Heart right ventricle (tissue), 16 donors: ENCODE measurements at places on chromosomes 5 and 9.

DNA sequence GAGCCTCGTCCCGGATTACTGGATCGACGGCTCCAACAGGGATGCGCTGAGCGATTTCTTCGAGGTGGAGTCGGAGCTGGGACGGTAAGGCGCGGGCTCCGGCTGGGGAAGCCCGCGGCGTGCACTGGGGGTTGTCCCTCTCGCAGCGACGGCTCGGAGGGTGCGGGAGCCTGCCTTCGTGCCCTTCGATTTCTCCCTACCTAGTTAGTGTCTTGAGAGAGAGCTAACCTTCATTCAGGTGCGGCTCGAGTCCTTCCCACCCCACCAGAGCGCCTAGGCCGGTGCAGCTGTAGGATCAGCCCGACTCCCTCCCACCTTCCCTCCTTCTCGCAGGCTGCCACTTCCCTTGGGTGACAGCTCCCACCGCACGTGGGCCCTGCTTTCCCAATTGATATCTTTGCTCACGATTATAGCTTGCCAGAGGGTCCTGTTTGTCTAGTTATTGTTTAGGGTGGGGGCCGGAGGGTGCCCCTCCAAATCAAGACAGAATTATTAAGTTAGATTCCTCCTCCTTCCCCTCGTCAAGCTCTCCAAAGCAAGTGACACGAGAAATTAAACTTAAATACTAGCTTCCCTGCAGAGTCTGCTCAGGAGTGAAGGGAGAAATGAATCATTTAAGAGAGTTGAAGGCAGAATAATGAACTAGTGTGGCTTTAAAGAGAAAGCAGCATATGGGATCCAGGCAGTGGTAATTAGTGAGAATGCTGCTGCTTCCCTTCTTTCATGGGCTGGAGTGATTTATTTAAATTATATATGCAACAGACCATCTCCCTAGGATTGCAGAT, 569 bp downstream of the CAMK4 start:
- no peaks in the 10 kb centered on the region for H3K36me3 ChIP-seq
- peak overlapping the region; percentile 59 for H3K4me3 ChIP-seq
- H3K4me1 ChIP-seq = peaks cover 8% of the 10 kb centered on the region
- no peak overlapping the region for H3K27ac ChIP-seq
- peaks cover 30% of the 10 kb centered on the region for H3K27me3 ChIP-seq
- no peak for DNase-seq

GRCh38 chr9:131420980-131421624, 27.2 kb downstream of the PRRC2B start:
- no peaks in the 10 kb centered on the region for H3K27me3 ChIP-seq
- H3K4me3 ChIP-seq = no peak overlapping the region
- no peaks in the 10 kb centered on the region for H3K36me3 ChIP-seq
- peak overlapping the region; percentile 53 for H3K27ac ChIP-seq

GRCh38 chr5:68547056-68547455, 331.5 kb downstream of the PIK3R1 start:
- H3K27ac ChIP-seq = no peak overlapping the region
- no peak for DNase-seq
- no peaks in the 10 kb centered on the region for H3K36me3 ChIP-seq
- no peaks in the 10 kb centered on the region for H3K4me1 ChIP-seq
- no peaks in the 10 kb centered on the region for H3K27me3 ChIP-seq

DNA sequence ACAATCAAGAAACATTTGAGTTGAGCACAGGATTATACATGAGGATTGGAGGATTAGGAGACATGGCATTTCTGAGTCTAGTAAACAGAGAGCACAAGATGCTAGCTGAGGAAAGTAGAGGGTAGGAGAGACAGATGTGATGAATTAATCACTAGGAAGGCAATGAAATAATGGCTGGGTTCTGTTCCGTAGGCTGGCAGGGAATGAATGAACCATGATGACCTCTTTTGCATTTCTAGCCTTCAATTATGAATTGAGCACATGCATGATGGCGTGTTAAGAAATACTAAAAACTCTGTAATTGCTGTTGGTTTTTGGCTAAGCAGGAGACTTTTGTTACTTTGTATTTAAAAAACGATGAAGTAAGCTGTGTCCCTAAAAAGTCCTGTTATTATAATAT, 420.0 kb upstream of the TLE4 start:
- no peaks in the 10 kb centered on the region for H3K4me1 ChIP-seq
- no peak for DNase-seq
- no peak overlapping the region for H3K27ac ChIP-seq
- H3K27me3 ChIP-seq = no peaks in the 10 kb centered on the region

DNA sequence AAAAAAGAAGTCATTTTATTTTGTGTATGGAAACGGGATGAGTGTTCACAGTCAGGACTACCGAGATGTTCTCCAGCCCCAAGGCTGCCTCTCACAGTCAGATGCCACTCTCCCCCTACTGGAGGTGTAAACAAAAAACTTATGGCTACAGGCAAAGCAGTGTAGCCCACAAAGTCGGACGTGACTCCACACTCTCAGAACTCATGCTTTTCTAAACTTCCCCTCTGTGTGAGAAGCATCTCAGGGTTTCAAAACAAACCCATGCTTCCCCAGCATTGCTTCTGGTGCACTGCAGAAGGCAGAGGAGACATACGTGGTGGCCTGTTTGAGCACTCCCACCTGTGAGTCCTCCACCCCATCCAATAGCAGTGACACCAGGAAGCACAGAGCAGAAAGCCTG, 580.3 kb downstream of the BNC2 start:
- H3K36me3 ChIP-seq = no peaks in the 10 kb centered on the region
- no peak overlapping the region for H3K4me3 ChIP-seq
- H3K27me3 ChIP-seq = no peaks in the 10 kb centered on the region
- no peak for DNase-seq

DNA sequence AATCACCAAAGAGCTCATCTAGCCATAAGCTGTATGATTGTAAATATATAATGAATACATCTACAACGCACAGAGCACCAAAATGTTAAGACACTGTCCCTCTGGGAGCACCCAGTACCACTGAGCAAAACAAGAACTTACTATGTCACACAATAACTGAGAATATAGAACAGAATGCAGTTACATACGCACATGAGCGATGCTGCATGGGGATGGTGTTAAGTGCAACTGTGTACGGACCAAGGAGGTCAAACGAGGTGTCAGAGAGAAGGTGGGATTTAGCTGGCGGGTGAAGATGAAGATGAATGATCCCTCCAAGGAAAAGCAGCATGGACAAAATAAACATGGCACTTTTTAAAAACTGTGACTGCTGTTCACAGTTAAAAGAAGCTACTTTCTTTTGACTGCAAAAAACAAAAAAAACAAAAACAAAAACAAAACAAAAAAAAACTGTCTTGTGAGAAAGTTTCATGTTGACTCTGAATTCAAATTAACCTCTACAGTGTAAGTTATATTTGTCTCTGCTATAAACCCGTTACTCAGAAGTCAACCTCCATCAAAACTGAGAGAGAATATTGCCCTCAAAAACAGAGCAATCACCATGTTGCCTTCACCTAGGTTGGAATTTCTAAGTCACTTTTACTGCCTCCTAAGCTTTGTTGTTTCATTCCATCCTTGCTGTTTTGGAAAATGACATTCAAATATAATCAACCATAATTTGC, 169.6 kb upstream of the GNA14 start:
- H3K36me3 ChIP-seq = no peaks in the 10 kb centered on the region
- H3K4me1 ChIP-seq = peaks cover 41% of the 10 kb centered on the region
- no peak overlapping the region for H3K4me3 ChIP-seq
- DNase-seq = no peak
- H3K27me3 ChIP-seq = no peaks in the 10 kb centered on the region

GRCh38 chr9:38208206-38208901, 139.3 kb upstream of the SHB start:
- DNase-seq = no peak
- H3K27ac ChIP-seq = no peak overlapping the region
- H3K27me3 ChIP-seq = peaks cover 2% of the 10 kb centered on the region

GRCh38 chr9:126704892-126705766, 91.4 kb downstream of the LMX1B start:
- H3K4me3 ChIP-seq = peak overlapping the region; percentile 25
- peaks cover 52% of the 10 kb centered on the region for H3K27me3 ChIP-seq
- peak; percentile 68 for DNase-seq
- H3K27ac ChIP-seq = no peak overlapping the region
- H3K4me1 ChIP-seq = peaks cover 14% of the 10 kb centered on the region
